ENCODE measurements at places on chromosomes 11 and 22.

DNA sequence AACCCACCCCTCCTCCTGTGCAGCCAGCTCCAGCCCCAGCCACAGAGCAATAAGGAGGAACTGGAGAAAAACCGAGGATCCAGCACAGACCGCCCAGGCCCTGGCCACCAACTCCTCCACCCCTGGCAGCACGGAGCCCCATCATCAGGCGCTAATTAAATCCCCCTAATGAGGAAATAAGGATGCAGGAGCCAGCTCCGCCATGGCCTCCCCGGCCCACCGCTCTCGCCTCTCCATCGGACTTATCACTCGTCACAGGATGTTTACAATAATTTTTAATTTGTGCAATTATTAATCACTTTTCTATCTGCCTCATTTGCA lies 42.6 kb downstream of the BUD13 start:
- no peaks in the 10 kb centered on the region for H3K4me1 ChIP-seq
- H3K4me3 ChIP-seq: no peak overlapping the region
- H3K27me3 ChIP-seq: no peaks in the 10 kb centered on the region
- no peaks in the 10 kb centered on the region for H3K36me3 ChIP-seq

- no peaks in the 10 kb centered on the region for H3K36me3 ChIP-seq
- no peaks in the 10 kb centered on the region for H3K4me1 ChIP-seq
- DNase-seq: no peak
- no peak overlapping the region for H3K27ac ChIP-seq
Measured at GRCh38 chr11:17699147-17700114, 19.9 kb upstream of the MYOD1 start.

DNA sequence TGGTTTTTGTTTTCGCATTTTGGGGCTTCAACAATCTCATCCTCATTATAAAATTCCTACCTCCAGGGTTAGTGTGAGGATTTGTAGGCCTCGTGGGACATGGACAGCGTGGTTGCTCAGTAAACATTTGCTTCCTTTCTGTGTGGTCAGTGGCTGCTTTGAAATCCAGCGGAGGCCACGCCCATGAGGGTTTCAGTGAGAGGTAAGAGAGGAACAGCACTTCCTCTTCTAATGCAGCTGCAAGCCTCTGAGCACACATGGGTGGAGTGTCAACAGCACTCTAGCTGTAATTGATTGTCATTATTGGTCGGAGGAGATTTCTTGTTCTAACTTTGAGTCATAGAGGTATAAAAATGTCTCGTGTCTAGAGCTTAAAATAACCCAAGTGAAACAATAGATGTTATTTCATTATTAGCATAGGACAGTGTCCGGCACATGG lies 6.0 kb upstream of the ARHGAP42 start:
- H3K4me3 ChIP-seq: no peak overlapping the region
- no peaks in the 10 kb centered on the region for H3K4me1 ChIP-seq
- no peaks in the 10 kb centered on the region for H3K27me3 ChIP-seq
- no peaks in the 10 kb centered on the region for H3K36me3 ChIP-seq

DNA sequence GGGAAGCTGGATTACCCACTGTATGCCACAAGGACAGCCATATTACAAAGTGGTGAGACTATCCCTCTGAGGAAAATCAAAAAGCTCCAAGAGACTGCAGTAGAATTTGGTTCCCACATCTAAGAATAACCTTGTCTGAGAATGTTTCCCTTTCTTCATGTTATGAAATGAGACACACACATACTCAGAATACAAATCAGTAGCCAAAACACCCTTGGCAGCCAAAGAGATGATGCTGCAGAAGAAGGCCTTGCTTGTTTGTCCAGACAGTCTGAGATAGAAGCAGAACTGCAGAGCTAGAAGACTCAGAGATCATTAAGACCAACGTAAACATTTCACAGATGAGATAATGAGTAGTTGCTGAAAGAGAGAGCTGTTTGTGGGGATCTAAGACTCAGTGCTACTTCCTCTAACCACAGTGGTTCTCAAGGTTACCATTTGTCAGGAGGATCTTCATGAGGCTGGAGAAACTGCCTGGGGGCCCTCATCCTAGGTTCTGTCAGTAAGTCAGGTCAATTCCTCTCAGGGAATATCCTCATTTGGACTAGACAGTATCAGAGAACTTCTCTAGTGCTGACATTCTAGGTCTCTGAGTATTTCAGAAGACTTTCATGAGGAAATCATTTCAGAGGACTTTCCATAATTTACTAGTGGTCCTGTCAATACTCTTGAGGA lies 38.9 kb downstream of the RELT start:
- peak overlapping the region; percentile 40 for H3K27ac ChIP-seq
- H3K4me3 ChIP-seq: no peak overlapping the region
- H3K27me3 ChIP-seq: no peaks in the 10 kb centered on the region

DNA sequence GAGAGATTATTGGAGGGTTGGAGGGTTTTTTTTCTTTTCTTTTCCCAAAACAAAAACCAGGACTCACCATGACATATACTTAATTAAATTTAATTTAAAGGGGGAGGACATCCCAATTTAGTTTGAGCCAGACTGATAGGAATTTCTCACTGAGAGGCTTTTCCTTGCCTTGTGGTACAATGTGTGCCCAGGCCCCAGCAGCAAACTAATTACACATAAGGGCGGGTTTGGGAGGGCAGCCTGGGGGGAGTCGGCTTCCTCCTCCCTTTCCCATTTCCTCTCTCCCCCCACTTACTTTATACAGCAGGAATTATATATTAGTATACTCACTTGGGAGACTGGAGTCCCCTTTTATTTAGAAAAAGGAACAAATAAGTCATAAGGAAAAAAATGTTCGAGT lies 2.9 kb downstream of the TEAD1 start:
- DNase-seq: no peak
- no peaks in the 10 kb centered on the region for H3K36me3 ChIP-seq
- peak overlapping the region; percentile 48 for H3K27ac ChIP-seq
- no peaks in the 10 kb centered on the region for H3K4me1 ChIP-seq
- H3K27me3 ChIP-seq: no peaks in the 10 kb centered on the region

GRCh38 chr11:84398017-84398626 lies 1112.0 kb upstream of the CCDC90B start:
- no peak overlapping the region for H3K4me3 ChIP-seq
- DNase-seq: no peak
- no peak overlapping the region for H3K27ac ChIP-seq
- H3K4me1 ChIP-seq: no peaks in the 10 kb centered on the region

DNA sequence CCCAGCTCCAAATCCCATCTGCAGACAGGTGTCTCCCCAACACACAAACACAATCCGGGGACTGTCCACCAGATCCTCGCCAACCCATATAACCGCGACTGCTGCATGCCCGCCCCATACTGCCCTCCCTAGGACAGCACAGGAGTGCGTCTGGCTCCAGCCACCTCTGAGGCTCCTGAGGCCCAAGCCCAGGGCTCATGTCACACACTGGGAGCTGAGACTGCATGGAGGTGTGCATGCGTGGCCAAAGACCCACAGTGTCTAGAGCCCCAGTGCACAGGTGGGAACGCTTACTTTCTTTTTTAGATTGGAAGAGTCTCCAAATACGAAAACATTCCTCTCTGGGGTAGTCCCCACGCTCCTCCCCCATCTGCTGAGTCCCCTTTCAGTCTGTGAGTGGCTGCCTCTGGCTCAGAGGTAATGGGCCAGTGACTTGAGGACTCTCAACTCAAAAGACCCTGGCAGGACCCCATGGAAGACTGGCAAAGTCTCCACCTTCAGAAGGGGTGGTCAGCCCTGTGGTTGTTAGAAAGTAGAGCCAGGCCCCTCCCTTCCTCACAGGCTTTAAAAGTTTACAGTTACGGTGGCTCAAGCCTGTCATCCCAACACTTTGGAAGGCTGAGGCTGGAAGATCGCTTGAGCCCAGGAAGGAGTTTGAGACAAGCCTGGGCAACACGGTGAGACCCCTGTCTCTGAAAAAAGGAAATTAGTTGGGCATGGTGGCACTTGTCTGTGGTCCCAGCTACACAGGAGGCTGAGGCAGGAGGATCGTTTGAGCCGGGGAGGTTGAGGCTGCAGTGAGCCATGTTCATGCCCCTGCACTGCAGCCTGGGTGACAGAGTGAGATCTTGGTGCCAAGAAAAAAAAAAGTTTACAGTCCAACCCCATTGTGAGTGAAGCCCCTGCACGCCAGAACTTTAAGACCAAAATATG lies 2.3 kb downstream of the CBX7 start:
- H3K36me3 ChIP-seq: peaks cover 4% of the 10 kb centered on the region
- H3K4me1 ChIP-seq: peaks cover 14% of the 10 kb centered on the region
- no peak overlapping the region for H3K4me3 ChIP-seq

Data from kidney (tissue), 22 donors.